ENCODE measurements at places on chromosomes 7 and 10. TPM values are rescaled to one million over a fixed set of nuclear protein-coding genes. Genes with fewer than 3 reads are reported as not detected.

- H3K4me1 ChIP-seq = no peaks in the 10 kb centered on the region
- no peak for DNase-seq
- no peak overlapping the region for H3K27ac ChIP-seq
- no peak overlapping the region for H3K4me3 ChIP-seq
- H3K27me3 ChIP-seq = no peaks in the 10 kb centered on the region
These were observed 13.2 kb upstream of the SCIN start for GRCh38 chr7:12557282-12557681.

DNA sequence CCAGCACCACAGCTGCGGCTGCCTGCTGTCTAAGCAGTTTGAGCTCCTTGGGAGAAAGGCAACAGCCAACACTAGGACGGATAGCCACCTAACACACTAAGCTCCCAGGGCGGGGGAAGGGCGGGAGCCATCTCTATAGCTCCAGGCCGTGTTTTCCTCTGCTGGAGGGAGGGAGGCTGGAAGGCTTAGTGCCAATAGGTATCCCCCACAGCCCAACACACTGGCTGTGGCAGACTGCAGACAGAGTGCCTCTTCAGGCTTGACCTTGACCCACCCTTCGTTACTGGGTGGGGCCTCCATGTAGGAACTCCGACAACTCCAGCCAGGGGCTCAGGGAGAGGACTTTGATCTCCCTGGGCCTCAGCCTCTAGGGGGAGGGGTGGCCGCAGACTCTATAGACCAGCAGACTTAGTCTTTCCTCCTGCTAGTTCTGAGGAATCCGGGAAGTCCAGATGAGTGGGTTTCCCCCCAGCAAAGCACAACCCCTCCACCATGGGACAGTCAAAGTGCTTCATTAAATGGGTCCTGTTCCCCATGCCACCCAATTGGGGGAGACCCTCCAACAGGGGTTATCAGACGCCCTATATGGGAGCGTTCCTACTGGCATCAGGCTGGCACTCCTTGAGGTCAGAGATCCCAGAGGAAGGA is 314.4 kb upstream of the MKI67 start:
- no peak overlapping the region for H3K4me3 ChIP-seq
- H3K27ac ChIP-seq = no peak overlapping the region
- H3K36me3 ChIP-seq = no peaks in the 10 kb centered on the region
- no peaks in the 10 kb centered on the region for H3K27me3 ChIP-seq
- DNase-seq = no peak

Gene RNF133
- 0.30 TPM for total RNA-seq

Gene SERPINE1
- 17.5 TPM for total RNA-seq

Gene RTKN2
- 0.22 TPM for total RNA-seq

GRCh38 chr7:90425376-90425775 is 22.1 kb downstream of the CLDN12 start:
- H3K4me3 ChIP-seq = no peak overlapping the region
- H3K27me3 ChIP-seq = no peaks in the 10 kb centered on the region
- DNase-seq = no peak
- H3K27ac ChIP-seq = no peak overlapping the region
- no peaks in the 10 kb centered on the region for H3K4me1 ChIP-seq

Gene NKX6-2
- not detected for total RNA-seq

- H3K4me3 ChIP-seq = no peak overlapping the region
- no peaks in the 10 kb centered on the region for H3K27me3 ChIP-seq
- no peaks in the 10 kb centered on the region for H3K4me1 ChIP-seq
- no peaks in the 10 kb centered on the region for H3K36me3 ChIP-seq
- no peak overlapping the region for H3K27ac ChIP-seq
These were observed 354.7 kb downstream of the OTUD1 start for GRCh38 chr10:23793577-23793976.

DNA sequence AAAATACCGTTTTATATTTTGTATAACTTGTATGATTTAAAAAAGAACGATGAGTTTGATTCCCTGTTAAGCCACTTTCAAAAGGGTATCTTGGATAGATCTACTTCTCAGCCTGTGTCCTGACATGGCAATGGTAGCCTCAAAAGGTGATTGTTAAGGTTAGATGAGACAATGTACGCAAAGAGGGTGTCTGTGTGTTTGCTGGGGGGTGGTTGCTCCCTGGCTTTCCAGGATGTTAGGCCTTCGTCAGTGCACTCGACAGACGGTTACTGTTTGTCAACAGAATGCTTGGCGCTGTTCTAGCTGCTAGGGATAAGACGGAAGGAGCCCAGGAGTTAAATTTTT is 90.3 kb downstream of the NEURL1 start:
- H3K4me1 ChIP-seq = peaks cover 3% of the 10 kb centered on the region
- no peak overlapping the region for H3K27ac ChIP-seq
- peak overlapping the region; percentile 38 for H3K4me3 ChIP-seq
- DNase-seq = no peak

DNA sequence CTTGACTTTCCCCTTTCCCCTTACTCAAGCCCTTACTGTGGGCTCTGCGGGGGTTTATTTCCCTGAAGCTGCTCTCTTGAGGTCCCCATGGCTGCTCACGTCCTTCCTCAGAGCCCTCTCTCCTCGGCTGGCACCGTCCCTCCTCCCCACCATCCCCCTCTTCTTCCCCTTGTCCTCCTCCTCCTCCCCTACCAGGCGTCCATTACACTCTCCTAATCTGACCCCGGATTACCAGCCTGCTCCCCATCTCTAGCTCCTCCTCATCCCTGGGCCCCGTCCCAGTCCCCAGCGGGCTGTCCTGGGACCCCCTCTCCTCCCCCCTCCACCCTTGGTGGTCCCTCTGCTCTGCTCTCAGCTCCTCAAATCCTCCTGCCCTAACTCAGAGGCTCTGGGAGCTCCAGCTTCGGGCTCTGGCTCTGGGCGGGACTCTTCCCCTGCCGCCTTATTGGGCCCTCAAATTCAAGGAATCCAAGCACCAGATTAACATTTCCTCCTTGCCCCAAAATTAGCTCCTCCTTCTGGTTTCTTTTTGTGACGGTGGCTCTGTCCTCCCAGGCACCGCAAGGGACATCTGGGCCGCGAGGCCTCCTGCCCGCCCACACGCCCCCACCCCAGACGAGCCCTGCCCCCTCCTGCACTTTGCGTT is 48.5 kb upstream of the LEP start:
- no peaks in the 10 kb centered on the region for H3K27me3 ChIP-seq
- H3K27ac ChIP-seq = no peak overlapping the region
- H3K4me3 ChIP-seq = no peak overlapping the region
- DNase-seq = no peak
- no peaks in the 10 kb centered on the region for H3K4me1 ChIP-seq
- H3K36me3 ChIP-seq = no peaks in the 10 kb centered on the region

GRCh38 chr10:19245889-19246752 is 197.5 kb downstream of the MALRD1 start:
- H3K4me3 ChIP-seq = no peak overlapping the region
- DNase-seq = no peak
- H3K27me3 ChIP-seq = no peaks in the 10 kb centered on the region
- H3K36me3 ChIP-seq = no peaks in the 10 kb centered on the region
- no peaks in the 10 kb centered on the region for H3K4me1 ChIP-seq

DNA sequence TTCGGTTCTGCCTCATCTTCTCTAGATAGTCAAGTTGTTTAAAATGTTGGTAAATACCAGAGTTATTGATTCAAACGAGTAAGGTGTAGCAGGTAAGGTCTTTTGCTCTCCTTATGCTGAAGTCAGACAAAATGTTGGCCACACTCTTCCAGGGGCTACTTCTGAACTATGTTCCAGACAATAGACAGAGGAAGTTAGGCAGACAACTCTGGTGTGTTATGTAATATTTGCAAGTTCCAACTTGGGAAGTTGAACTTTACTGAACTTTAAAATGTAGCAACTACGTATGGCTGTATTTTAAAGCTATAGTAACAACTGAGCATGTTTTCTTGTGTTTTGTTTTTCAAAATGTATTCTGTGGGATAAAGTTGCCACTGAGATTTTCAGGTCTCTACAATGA is 125.7 kb upstream of the NEBL start:
- H3K4me3 ChIP-seq = no peak overlapping the region
- no peak overlapping the region for H3K27ac ChIP-seq

DNA sequence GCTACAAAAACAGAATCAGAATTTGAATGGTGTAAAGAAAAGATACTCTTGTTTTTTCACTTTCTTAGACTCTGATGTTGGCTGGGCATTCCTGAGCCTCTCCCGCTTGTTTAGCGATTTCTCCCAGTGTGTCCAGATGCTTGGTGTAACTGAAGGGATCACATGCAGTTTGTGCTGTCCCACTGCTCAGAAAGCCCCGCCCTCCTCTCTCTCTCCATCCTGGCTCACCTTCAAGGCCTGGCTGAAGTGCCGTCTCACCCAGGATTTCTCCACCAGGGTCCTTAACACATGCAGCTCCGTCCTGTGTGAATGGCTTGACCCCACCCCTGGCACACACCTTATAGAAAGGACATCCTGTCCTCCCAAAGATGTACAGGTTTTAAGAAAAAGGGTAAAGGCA is 437.1 kb downstream of the LRMDA start:
- no peak overlapping the region for H3K27ac ChIP-seq
- H3K4me3 ChIP-seq = no peak overlapping the region
- no peaks in the 10 kb centered on the region for H3K4me1 ChIP-seq
- no peak for DNase-seq

- no peak overlapping the region for H3K4me3 ChIP-seq
- no peak overlapping the region for H3K27ac ChIP-seq
- DNase-seq = no peak
- no peaks in the 10 kb centered on the region for H3K36me3 ChIP-seq
These were observed 109.9 kb downstream of the NEURL1 start for GRCh38 chr10:103603382-103603781.

DNA sequence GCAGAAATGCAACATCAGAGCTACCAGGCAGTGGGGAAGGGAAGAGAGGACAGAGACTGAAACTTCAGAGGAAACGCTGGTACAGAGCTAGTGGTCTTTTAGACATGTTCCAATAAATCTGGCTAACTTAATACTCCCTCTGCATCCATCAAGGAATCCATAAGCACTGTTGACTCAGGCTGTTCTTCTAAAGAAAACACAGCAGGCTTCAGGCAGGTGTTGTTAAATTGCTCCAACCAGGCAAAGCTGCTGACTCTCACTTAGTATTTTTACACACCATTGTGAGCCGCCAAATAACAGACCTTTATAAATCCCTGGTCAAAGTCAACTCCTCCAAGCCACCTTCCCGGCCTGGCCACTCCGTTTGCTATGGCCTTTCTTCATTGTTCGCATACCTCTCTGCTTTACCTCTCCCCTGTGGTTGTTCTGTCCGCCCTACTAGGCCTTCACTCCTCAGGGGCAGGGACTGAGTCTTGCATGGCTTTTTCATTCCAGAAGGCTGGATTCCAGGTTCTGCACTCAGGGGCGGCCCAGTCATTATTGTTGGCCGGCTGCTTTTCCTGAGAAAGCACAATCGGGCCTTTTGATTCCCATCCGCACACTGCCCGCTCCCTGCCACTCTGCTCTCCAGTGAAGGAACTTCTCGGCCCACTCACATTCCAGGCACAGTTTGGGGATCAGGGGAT is 18.4 kb downstream of the CREB3L2 start:
- H3K36me3 ChIP-seq = no peaks in the 10 kb centered on the region
- peaks cover 32% of the 10 kb centered on the region for H3K4me1 ChIP-seq
- no peak overlapping the region for H3K27ac ChIP-seq
- H3K4me3 ChIP-seq = no peak overlapping the region
- no peaks in the 10 kb centered on the region for H3K27me3 ChIP-seq

Gene MSMB
- not detected for total RNA-seq

Gene CALHM1
- total RNA-seq = not detected

Gene AGAP9
- 8.5 TPM for total RNA-seq

DNA sequence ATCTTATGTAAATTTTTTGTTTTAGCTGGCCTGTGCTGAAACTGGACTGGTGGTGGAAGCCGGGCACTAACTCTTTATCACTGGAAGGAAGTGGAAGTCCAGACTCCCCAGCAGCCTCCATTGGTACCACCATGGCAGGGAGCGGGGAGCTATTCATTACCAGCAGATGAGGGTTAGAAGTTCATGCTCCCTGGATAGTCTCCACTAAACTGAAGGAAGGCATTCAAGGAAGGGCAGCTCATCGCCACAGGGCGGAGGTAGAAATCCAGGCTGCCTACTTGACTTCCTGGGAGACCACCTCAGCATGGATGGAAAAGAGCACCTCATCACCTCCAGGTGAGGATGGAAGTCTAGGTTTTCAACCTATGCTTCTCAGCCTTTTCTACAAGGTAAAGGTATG is 130.9 kb downstream of the SLC16A9 start:
- peaks cover 3% of the 10 kb centered on the region for H3K4me1 ChIP-seq
- no peaks in the 10 kb centered on the region for H3K27me3 ChIP-seq
- H3K4me3 ChIP-seq = no peak overlapping the region
- H3K27ac ChIP-seq = no peak overlapping the region
- DNase-seq = no peak

Data from ovary (tissue), 10 donors.